AG09309 (cell line): ENCODE measurements at places on chromosomes 1 and 21.
A peak's percentile ranks its signal among the peaks of the same experiment; 100 is the strongest.

GRCh38 chr1:232793944-232794343 lies 11.3 kb upstream of the MAP10 start:
- DNase-seq = peak; percentile 70

DNA sequence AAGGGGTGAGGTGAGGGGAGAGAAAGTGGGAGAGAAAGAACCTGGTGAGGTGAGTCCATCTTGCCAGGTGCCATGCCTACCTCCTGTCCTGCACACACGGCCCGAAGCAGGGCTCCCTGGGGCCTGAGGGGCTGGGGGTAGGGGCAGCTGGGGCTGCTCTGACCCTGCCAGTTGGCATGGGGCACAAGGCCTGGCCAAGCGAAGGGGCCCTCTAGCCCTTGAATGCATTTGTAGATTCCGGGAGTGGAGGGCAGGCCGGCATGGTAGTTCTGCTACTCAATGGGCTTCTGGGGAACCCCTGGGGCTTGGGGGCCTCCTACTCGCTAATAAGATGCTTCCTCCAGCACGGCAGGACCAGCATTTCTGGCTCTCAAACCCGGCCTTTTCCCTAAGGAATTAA lies 3.6 kb upstream of the PRDM16 start:
- no peak for DNase-seq

DNA sequence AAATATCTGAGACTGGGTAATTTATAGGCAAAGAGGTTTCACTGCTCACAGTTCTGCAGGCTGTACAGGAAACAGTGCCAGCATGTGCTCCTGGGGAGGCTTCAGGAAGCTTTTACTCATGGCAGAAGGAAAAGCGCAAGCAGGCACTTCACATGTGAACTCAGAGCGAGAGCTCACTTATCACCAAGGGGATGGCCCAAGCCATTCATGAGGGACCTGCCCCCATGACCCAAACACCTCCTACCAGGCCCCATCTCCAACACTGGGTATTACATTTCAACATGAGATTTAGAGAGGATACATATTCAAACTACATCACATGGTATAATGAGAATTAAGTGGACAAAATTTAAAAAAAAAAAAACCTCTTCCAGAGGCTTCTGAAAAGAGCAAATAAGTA lies 13.7 kb downstream of the WASF2 start:
- no peak for DNase-seq

DNA sequence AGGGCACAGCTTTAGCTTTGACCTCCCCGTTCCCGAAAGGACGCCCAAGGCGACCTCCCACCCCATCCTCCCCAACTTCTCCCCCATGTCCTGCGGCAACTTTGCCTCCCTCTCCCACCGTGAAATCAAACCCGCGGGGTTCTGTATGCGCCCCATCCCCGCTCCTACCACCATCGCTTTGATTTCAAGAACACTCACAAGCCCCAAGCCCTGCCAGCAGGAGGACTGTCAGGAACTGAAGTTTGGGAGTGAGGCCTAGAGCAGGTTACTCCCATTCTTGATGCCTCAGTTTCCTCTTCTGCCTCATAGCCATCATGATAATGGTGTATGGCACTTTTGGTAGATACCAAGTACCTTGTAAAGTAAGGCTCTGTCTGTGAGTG lies 2.3 kb downstream of the PTPRU start:
- no peak for DNase-seq

- no peak for DNase-seq
Measured at GRCh38 chr1:234716908-234717375, 107.0 kb upstream of the IRF2BP2 start.

- DNase-seq = no peak
Measured at GRCh38 chr1:201890223-201890622, 1.5 kb downstream of the SHISA4 start.

DNA sequence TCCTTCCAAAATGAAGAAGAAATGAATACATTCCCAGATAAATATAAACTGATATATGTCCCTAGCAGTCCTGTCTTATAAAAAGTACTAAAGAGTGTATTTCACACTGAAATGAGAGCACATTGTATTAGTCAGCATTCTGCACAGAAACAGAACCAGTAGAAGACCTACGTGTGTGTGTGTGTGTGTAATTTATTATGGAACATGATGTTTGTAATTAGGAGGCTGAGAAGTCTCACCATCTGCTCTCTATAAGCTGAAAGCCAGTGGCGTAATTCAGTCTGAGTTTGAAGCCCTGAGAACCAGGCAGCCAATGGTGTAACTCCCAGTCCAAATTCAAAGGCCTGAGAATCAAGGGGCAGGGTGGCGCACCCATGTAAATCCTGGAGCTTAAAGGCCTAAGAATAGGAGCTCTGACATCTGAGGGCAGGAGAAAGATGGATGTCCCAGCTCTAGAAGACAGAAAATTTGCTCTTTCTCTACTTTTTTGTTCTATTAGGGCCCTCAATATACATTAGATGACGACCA lies 146.5 kb upstream of the LYPLAL1 start:
- no peak for DNase-seq

GRCh38 chr1:196723325-196724185 lies 51.1 kb upstream of the CFHR3 start:
- DNase-seq = no peak

GRCh38 chr1:63547621-63548294 lies 24.4 kb downstream of the EFCAB7 start:
- peak; percentile 45 for DNase-seq

GRCh38 chr1:225469051-225469450 lies 41.2 kb upstream of the LBR start:
- DNase-seq = no peak

- no peak for DNase-seq
Measured at GRCh38 chr21:42659416-42660117, 6.1 kb downstream of the PDE9A start.

- DNase-seq = no peak
Measured at GRCh38 chr1:180765151-180765550, 133.3 kb downstream of the XPR1 start.

GRCh38 chr1:234279021-234279420 lies 94.2 kb upstream of the COA6 start:
- DNase-seq = no peak

GRCh38 chr1:158654086-158654485 lies 32.4 kb downstream of the SPTA1 start:
- no peak for DNase-seq

DNA sequence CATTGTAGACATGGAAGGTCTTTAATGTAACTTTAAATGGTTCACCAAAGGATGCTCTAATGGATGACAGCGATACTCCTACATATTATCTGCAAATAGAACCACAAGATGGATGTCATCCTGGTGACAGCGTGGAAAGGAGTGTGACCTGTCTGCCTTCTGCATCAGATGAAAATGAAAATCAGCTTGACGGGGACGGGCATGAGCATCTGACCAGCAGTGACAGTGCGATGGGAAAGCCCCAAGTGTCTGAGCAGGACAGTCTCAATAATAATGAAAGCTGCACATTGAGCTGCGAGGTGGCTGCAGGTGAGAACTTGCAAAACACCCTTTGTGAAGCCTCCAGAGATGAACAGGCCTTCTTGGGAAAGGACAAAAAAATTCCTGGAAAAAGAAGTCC lies 25.2 kb downstream of the CNST start:
- DNase-seq = no peak

- DNase-seq = no peak
Measured at GRCh38 chr1:14160781-14161180, 437.7 kb upstream of the KAZN start.

GRCh38 chr1:39159224-39160036 lies 45.1 kb upstream of the MACF1 start:
- DNase-seq = peak; percentile 35

DNA sequence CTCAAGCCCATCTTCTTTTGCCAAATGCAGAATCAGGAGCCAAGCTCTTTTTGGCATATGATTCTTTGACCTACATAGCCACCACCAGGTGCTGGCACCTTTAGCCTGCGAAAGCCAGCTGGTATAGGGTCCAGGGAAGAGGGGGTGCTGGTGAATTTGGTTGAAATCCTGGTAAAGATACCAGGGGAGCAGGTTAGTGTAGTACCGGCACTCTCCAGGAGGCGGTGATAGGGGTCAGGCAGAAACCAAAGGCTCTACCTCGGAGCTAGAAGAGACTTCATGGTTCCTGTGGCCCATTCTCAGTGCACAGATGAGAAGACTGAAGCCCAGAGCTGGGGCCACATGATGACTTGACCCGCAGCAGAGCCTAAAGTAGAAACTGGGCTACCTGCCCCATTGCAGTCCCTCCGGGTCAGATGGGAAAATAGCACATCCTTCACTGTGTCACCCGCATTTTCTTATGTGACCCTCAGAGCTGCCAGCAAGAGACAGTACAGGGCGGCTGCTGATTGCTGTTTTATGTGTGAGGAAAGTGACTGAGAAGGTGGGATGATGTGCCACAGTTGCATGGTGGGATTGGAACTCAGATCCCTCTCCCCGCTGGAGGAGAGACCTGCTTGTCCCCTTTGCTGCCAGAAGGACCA lies 36.0 kb upstream of the IL19 start:
- no peak for DNase-seq

DNA sequence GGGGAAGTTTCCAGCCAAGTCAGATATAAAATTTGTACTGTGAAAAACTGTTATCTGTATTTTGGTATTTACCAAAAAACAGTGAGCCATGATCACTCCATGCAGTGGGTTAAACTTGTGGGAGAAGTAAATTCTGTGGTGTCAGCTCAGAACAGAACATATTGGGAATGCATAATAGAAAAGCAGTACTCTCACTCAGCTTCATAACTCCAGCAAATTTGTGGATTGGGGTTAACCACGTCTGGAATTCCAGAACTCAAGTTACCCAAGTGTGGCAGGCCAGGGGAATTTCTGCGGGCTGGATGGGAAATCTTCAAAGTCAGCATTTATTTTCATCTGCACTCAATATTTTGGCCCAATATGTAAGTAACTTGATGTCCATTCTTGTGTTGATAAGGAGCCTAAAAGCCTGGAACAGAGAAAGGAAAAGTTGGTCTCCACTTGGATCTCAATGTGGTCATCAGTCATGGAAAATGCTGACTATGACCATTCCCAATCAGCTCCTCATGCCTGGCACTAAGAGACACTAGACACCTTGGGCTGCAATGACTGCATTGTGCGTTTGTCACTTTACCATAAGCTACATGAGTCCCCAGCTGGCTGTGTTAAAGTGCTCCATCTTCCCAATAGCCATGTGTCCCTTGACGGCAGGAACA lies 39.1 kb upstream of the ENAH start:
- no peak for DNase-seq

DNA sequence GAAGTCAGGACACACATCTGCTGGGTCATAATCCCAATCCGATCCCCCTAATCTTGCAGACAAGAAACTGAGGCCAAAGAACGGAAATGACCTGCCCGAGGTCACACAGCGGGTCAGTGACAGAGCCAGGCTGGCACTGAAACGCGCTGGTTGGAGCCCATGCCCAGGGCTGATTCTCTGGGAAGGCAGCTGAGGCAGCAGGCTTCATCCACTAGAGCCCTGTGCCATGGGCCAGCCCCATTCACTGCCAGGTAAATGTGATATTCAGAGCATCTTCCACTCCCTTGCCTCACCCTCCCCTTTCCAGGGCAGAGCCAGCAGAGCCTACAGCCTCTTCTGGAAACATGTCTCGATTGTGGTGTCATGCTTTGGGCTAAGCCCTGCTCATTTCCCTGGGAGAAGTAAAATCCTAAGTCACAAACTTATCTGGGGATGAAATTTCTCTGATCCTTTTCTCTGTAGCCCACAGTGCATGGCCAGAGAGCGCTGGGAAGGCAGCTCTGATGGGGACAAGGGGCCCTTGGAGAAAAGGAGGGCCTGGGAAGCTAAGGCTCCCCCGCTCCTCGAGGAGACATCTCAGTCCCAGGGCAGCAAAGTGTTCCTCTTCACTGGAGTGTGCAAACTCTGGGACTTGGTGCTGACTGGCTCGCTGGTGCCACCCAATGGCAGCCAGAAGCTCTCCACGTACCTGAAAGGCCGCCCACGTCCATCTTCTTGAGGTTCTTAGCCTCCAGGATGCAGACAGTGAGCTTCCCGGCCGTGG lies 110.4 kb downstream of the SYT2 start:
- DNase-seq = peak; percentile 62

DNA sequence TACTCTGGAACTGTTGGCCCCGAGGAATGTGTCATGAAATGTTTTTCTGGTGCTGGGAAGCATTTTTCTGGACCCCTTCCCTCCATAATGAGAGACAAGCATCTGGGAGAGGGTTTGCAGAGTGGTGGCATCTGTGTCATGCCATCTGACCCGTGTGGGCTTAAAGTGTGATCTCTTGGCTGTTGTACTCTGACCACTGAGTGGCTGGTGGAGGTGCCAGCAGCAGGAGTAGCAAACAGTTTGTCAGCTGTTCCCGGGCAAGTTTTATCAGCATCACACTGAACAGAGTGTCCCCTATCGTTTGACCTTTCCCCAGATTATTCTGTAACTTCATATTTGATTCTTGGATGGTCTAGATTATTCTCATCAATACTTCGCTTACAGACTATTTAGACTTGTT lies 150.1 kb downstream of the HHAT start:
- DNase-seq = no peak

GRCh38 chr1:181179279-181179986 lies 90.9 kb downstream of the IER5 start:
- no peak for DNase-seq

GRCh38 chr1:152013664-152014237 lies 20.1 kb upstream of the S100A10 start:
- no peak for DNase-seq

- peak; percentile 43 for DNase-seq
Measured at GRCh38 chr1:40948741-40949443, 30.6 kb upstream of the CTPS1 start.

- DNase-seq = peak; percentile 87
Measured at GRCh38 chr1:151542710-151543129, 2.6 kb downstream of the TUFT1 start.

DNA sequence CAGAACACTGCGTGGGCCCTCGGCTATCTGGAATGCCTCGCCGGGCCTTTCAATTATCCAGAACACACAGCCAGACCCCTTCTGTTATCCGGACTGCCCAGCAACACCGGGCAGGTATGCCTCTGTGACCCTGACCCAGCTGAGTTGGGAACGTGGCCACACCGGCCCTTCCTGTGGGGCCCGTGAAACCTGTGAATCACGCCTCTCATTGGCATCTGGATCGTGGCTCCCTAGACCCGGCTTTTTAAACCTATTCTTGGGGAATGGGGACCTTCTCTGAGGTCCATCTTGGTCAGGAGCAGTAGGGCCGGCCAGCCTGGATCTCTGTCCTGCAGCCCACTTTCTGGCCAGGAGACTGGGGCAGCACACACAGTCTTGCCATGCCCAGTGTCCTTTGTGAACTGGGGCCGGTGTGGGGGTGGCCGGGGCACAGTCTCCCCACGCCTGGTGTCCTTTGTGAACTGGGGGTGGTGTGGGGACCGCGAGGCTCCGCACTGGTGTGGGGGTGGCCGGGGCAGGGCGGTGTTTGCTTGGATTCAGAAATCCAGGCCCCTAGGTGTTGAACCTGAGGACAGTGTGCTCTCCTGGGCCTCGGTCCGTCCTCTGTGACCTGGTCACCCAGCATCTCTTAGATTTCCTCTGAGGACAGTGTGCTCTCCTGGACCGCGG lies 11.1 kb downstream of the COL18A1 start:
- no peak for DNase-seq
